Right forelimb (tissue), 1 donor: ENCODE measurements at places on chromosomes 12 and 14.
A peak's percentile ranks its signal among the peaks of the same experiment; 100 is the strongest.

DNA sequence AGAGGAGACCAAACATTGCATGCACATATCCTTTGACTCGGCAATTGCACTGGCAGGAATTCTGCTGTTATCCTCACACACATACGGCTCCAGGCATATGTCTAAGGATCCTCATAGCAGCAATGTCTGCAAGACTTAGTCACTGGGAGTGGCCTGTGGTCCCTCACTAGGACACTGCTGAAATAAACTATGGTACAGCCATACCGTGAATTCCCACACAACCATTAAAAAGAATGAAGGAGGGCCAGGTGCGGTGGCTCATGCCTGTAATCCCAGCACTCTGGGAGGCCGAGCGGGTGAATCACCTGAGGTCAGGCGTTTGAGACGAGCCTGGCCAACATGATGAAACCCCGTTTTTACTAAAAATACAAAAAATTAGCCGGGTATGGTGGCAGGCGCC lies 105.1 kb downstream of the ZFP36L1 start:
- no peak for DNase-seq

GRCh38 chr14:73755434-73756014 lies 41.3 kb upstream of the PNMA1 start:
- no peak for DNase-seq

DNA sequence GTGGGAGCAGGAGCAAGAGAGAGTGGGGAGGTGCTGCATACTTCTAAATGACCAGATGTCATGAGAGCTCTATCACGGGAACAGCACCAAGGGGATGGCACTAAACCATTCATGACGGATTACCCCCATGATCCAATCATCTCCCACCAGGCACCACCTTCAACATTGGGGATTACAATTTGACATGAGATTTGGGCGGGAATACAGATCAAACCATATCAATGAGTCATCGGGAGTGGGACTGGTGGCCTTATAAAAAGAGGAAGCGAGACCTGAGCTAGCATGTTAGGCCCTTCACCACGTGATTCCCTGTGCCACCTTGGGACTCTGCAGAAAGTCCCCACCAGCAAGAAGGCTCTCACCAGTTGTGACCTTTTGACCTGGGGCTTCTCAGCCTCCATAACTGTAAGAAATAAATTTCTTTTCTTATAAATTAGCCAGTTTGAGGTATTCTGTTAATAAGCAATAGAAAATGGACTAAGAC lies 28.7 kb downstream of the COX8C start:
- no peak for DNase-seq

DNA sequence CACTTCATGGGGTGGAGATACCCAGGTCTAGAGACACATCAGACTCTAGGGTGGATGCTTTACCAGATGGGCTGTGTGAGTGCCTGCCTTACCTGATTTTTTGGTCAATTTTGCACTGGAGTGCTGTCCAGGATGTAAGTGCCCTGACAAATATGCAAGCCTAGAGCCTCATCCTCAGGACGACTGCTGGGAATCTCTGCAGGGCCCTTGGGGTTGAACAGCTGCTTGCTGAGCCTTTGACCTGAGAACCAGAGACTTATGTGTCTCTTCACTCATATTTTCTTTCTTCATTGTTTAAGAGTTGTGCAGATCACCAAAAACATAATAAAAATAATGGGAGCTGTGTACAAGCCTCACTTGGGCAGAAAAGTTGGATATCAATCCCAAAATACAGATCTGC lies 551.5 kb upstream of the ATP2B1 start:
- DNase-seq: no peak

- DNase-seq: peak; percentile 80
Observed at GRCh38 chr12:62632411-62632918, 165.8 kb downstream of the MON2 start.

GRCh38 chr12:30862486-30862885 lies 64.1 kb upstream of the TSPAN11 start:
- DNase-seq: no peak

GRCh38 chr14:81565441-81566290 lies 32.0 kb upstream of the SEL1L start:
- no peak for DNase-seq

DNA sequence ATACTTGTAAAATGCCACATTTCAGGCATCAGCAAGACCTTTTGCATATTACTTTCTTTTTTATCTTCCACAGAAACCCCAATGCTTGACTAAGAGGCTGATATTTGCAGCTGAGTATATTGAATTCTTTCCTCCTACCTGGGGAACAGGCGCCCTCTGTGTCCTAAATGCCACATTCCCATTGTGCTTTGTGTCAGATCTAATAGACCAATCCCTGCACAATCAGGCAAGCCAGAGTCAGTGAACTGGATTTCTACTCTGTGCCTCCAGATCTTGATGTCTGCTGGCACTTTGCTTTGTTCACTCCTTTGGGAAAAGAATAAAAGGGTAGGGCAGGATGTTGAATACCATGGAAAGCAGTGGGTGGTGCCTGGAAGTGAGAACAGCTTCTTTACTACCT lies 22.4 kb upstream of the TAS2R42 start:
- DNase-seq: no peak

GRCh38 chr12:22408610-22409376 lies 74.3 kb upstream of the ST8SIA1 start:
- DNase-seq: peak; percentile 58

DNA sequence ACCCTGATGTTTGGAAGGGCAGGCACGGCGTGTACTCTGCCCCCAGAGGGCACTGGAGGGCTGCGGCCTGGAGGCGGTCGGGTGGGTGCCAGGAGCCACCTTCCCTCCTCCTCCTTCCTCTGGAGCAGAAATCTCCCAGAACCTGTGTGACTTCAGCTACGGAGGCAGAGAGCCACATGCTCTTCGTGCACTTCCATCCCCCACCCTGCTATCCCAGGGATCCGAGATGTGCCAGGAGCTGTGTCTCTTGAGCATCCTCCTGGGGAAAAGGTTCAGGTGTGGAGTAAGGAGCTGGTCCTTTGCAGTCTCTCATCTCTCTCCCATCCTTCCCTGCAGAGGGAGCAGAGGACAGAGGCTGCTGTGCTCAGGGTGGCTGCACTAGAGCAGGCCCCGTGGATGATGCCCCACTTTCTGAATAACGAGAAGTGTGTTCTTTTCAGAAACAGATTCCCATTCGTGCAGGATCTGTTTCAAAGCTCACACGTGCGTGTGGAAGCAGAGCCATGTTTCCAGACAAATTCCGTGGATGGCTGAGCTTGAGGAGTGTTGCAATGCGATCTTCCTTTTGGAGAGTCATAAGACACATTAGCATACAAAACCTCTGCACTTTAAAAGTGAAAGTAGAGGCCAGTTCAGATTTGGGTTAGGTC lies 162.9 kb downstream of the ADGRD1 start:
- DNase-seq: no peak

DNA sequence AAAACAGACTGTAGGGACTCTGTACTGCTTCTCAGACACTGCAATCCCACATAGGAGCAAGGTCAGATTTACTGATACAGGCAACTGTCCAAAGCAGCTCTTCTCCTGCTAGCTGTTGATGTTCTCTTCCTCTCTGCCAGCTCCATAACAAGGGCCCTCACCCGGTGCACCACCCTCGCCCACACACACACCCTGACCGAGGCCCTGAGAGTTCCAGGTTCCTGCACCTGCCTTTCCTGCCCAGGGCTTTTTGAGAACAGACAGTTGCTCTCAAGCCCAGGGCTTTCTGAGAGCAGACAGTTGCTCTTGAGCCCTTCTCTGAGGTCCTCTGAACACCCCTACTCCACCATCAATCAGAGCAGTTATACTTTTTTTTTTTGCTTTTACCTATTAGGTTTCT lies 233.8 kb upstream of the GARIN6 start:
- no peak for DNase-seq

- no peak for DNase-seq
Observed at GRCh38 chr12:30358671-30359070, 337.0 kb downstream of the IPO8 start.

- DNase-seq: no peak
Observed at GRCh38 chr12:94112121-94112520, 36.3 kb upstream of the PLXNC1 start.

- DNase-seq: no peak
Observed at GRCh38 chr14:56474419-56475022, 105.1 kb upstream of the TMEM260 start.

- no peak for DNase-seq
Observed at GRCh38 chr12:102439426-102440405, 40.6 kb downstream of the IGF1 start.

DNA sequence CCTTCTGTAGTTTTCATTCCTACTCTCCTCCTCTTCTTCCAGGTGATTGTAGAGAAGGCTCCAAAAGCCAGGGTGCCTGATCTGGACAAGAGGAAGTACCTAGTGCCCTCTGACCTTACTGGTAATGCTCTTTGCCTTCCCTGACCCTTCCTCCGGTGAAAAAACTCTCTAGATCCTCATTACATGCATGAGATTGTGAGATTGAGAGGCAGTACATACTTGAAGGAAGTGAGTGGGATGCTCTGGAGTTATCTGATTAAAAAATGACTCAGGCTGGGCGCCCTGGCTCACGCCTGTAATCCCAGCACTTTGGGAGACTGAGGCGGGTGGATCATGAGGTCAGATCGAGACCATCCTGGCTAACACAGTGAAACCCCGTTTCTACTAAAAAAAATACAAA lies 5.3 kb downstream of the GABARAPL1 start:
- DNase-seq: no peak

- DNase-seq: no peak
Observed at GRCh38 chr12:107092669-107093416, 506 bp downstream of the CRY1 start.

- DNase-seq: no peak
Observed at GRCh38 chr12:132481771-132482745, 7.9 kb upstream of the FBRSL1 start.

GRCh38 chr12:25695574-25695973 lies 142.5 kb upstream of the LMNTD1 start:
- DNase-seq: no peak

DNA sequence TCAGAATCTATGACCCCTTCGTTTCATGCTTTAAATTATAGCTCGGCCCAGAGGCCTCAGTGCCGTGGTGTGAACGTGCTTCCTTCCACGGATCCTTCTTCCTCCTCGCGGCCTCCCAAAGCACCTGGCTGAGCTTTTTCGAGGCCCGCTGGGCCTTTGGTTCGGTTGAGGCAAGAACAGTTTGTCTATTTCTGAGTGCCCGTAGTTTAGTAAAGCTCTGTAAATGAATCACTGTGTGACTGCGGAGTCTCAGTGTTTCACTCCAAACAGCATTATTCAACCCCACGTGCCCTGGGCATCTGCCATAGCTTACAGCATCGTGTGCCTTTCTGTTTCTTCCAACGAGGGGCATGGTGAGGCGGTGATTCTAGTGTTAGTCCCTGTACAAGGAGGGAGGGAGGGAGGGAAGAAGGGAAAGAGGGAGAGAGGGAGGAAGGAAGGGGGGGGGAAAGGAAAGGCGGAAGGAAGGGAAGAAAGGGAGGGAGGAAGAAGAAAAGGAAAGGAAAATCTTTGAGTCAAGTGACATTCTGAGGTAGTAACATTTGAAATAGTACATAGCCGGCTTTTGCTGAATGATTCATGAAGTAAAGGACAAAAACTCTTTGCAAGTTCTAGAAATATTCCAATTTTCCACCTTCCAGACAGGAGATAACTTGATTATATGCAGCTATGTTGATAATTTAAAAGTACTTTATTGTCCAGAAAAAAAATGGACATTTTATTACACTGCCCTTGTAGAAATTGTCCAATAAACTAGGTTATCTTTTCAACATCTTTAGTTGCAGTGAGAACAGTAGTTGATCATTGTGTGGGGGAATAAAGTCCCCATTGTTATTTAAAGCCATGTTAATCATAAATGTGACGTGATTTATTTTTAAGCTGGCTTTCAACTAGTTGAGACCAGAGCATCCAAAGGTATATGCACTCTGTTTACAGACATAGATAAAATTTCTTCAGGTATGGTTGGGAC lies 1.2 kb upstream of the TRIM9 start:
- DNase-seq: peak; percentile 49

DNA sequence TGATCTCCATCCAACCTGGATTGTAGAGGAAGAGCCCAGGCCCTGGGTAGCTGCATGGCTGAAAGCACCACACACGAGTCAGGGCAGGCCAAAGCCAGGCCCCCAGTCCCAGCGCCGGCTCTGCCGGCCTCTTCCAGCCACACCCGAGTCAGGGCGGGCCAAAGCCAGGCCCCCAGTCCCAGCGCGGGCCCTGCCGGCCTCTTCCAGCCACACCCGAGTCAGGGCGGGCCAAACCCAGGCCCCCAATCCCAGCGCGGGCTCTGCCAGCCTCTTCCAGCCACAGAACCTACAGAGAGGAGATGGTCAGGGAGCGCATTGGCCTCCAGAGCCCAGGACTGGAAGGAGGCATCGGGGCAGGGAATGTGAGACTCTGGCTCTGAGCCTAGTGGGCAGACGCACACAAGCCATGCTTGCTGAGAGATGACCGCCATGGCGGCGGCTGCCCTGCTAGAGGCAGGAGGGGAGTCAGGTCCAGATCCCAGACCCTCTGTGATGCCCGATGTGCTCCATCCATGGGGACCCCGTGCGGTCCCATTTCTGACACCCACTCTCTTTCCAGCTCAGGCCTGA lies 30.2 kb downstream of the BEGAIN start:
- no peak for DNase-seq

GRCh38 chr12:45184147-45184963 lies 31.5 kb upstream of the ANO6 start:
- no peak for DNase-seq

DNA sequence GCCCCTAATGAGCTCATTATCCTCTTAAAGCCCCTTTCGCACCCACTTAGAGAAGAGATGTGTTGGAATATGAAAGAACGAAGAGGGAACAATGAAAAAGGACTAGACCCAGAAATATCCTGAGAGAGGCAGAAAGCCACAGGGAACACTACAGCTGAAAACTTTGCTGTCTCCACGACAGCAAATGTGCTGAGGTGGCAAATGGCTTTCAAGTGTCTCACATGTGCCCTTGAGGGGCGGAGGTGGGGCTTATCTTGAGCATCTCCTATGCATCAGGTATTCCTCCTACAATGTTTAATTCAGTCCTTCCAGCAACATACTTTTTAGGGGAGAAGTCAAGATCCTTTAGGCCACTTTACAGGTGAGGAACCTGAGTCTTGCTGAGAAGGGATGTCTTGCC lies 62.9 kb downstream of the WSCD2 start:
- no peak for DNase-seq

DNA sequence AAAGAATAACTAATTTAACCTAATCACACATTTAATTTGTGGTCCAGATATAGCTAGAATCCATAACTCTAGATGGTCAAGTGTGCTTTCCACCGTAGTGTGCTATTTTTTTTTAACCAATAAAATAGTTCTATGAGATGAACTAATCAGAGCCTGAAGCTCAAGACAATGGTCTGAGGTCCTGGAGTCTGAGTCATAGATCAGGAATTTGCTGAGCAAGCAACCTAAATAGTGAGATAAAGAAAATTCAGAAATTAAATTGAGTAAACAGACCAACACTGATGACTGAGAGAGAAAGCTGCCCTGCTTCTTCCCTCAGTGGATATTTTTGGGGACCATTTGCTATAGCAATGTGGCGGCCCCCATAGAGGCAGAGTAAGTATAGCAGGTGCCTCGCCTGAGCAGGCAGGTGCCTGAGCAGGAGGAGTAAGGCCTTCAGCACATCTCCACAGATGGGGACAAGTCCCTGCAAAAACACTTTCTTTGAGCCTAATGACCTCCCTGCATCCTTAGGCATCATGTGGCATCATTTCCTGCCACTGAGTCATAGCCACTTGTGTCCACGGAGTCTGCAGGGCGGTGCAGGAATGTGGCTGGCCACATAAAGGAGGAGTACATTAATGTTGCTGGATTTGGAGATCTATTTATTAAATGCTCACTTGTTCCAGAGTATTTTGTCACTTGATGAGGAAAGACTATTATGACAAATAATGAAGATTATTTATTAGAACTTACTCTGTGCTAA lies 13.9 kb upstream of the CLEC4E start:
- DNase-seq: no peak

- no peak for DNase-seq
Observed at GRCh38 chr12:76504606-76505005, 55.0 kb downstream of the OSBPL8 start.

- no peak for DNase-seq
Observed at GRCh38 chr14:105858676-105859025, 332.3 kb downstream of the TMEM121 start.
